Stimulated activated CD8-positive, alpha-beta memory T cell treated with anti-CD3 and anti-CD28 coated beads, Interleukin-7, amount 100 ng/mL, for 1 hour (primary cell): ENCODE measurements at places on chromosomes 1 and 21.

DNA sequence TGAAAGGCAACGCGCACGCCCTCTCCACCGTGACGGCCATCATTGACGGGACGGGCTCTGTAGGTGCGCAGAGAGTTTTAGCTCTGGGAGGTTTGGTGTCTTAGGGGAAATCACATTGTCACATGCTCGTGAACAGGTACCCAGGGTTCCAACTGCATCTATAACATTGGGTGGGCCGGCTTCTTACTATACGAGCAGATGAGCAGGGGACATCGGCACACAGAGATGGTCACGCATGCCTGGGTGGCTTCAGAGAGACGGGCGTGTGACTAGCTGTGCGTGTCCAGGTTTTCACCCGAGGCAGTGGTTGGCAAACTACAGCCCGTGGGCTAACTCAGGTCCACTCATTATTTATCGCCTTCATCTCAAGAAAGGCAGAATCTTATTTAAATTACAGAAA is 54.7 kb downstream of the SLC37A1 start:
- DNase-seq: no peak

GRCh38 chr1:219904934-219905333 is 23.4 kb downstream of the SLC30A10 start:
- no peak for DNase-seq

DNA sequence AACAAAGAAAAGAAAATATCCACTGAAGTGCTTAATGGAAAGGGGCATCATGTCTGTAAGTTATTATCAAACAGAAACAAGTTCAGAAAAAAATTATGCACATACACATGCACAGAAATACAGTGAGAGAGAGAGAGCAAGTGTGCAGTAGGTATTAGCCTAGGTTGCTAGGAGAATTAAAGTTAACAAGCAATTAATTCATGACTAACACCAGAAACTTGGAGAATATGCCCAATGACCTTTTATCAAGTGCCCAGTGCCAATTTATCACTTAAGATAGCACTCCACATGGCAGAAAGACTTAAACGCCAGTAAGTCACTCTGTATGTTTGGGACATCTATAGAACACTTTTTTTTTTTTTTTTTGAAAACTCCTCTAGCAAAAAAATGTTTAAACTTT is 56.2 kb upstream of the SLC16A1 start:
- no peak for DNase-seq

GRCh38 chr1:222229672-222230312 is 318.1 kb downstream of the HHIPL2 start:
- DNase-seq: no peak

- DNase-seq: no peak
Measured at GRCh38 chr1:212295579-212295978, 10.4 kb downstream of the PPP2R5A start.

DNA sequence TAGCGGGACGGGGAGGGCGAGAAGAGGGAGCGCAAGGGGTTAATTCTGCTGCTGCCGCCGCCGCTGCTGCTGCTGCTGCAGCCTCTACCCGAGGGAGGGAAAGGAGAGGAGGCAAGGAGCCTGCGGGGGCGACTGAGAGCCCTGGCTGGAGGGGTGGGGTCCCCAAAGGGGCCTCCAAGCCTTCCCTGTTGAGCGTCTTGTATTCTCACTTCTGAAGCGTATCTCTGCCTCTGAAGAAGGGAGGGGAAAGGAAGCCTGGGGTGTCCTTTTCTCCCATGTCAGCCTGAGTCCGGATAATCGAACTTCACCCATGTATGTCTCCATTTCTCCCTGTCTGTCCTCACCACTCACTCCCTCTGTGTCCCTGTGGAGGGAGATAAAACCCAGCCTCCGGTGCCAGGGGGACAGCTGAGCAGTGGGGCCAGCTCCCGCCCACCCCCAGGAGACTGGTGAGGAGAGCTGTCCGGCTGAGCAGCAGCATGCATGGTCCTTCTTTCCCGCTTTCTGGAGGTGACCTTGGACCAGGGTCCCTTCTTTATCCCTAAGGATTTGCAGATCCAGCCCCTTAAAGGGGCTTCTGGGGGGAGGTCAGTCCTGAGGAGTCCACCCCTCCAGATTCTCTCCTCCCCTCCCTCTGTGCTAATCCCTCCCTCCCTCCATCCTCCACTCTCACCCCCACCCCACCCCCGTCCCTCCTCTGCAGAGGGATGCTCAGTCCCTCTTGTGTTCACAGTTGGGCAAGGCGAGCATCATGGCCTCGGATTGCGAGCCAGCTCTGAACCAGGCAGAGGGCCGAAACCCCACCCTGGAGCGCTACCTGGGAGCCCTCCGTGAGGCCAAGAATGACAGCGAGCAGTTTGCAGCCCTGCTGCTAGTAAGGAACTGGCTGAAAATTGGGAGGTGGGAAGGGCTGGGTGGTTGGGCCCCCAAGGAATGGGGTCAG is 1.0 kb downstream of the NCDN start:
- no peak for DNase-seq

- no peak for DNase-seq
Measured at GRCh38 chr1:1259119-1259488, 12.6 kb upstream of the C1QTNF12 start.

DNA sequence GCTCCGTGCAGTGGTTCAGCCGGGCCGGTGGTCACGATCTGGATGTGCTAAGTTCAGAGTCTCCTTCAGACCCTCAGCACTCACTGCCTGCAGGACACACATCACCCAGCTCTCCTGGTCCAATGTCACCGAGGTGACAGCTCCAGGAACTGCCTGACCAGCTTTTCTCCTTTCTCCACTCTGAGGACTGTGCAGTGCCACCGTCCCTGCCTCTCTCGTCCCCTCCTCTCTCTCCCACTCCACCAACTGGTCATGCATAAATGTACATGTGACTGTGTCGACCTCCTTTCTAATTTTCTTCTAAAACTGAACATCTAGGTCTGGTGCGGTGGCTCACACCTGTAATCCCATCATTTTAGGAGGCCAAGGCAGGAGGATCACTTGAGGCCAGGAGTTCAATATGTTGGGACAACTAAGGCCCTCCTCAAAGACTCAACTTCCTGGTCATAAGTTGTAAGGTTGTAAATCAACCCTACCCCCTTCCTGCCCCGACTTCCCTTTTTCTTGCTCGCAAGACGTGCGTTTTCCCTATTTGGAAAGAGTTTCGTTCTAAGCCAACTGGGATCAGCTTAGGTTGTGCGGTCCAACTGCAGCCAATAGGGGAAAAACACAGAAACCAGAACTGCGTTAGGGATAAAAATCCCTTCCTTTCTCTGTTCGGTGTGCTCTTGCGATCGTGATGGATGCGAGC is 53.1 kb downstream of the MEGF6 start:
- no peak for DNase-seq

DNA sequence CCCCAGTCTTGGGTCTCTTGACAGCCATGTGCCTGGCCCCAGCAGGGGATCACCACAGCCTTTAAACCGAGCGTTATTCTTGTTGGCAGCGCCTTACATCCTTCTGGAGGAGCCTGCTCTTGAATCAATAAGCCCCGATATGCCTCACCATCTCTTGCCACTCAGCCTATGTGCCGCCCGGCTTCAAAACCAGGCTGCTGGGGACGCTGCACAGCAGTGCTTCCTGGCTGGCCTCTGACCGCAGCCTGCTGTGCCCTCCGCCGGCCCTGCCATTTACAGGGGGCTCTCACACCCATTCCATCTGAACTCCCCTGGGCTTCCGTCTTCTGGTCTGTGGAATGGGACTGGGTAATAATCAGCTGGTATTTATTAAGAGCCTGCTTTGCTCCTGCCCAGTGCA is 3.0 kb upstream of the PEX10 start:
- DNase-seq: no peak

DNA sequence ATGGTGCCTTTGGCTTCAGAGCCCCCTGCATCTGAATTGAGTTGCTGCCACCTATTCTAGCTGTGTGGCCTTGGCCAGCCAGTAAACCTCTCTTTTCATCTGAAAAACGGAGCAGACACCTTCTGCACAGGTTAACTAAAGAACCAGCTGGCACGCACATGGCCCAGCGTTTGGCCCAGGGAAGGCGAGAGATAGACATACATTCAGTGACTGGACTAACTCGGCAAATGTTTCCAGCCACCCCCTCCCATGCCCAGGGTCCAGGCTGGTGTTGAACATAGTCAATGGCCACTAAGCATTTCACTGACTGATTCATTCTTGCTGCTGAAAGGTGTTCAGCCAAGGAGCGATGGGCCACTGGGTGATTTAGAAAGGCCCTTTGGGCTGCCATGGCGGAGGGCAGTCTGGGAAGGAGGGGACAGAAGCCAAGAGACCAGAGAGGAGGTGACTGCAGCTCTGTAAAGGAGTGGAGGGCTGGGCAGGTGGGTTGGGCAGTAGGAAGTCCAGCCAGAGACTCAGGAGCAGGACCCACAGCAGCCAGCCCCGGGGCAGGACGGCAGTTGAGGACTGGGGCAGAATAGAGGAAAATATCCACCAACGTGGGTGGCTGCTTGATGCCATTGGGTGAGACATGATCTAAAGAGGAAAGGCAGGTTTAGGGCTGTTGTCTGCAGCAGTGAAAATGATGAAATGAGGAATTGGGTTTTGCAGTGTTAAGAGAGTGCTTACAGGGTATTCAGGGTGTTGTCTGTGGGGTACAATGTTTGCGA is 184.3 kb downstream of the HIVEP3 start:
- DNase-seq: no peak

GRCh38 chr21:29350246-29350779 is 51.6 kb downstream of the BACH1 start:
- DNase-seq: no peak

- no peak for DNase-seq
Measured at GRCh38 chr1:185939142-185939541, 205.0 kb downstream of the HMCN1 start.

DNA sequence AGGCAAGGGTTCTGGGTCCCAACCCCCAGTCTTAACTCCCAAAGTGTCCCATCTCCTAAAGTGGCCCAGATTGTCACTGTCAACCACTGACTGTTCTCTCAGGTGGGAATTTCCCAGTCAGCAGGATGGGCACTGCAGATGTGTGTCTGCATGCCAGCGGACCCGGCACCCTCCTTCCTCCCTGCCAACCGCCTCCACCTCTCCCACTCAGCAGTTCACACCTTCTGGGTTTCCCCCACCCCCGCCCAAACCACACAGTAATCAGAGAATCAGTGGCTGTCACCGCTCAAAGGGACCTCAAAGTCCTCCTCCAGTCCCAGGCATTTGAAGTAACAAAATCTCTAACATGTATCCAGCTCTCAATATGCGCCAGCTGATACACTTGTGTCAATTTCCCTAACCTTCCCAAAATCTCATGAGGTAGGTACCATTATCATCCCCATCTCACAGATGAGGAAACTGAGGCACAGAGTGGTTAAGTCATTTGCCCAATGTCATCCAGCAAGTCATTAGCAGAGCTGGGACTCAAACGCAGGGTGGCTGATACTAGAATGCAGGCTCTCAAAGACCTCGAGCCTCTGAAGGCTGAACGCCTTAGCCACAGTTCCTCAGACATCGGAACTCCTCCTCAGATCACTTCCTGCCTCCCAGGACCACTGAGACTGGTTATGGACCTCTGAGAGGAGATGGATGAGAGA is 4.8 kb downstream of the RUNX3 start:
- peak; percentile 67 for DNase-seq

DNA sequence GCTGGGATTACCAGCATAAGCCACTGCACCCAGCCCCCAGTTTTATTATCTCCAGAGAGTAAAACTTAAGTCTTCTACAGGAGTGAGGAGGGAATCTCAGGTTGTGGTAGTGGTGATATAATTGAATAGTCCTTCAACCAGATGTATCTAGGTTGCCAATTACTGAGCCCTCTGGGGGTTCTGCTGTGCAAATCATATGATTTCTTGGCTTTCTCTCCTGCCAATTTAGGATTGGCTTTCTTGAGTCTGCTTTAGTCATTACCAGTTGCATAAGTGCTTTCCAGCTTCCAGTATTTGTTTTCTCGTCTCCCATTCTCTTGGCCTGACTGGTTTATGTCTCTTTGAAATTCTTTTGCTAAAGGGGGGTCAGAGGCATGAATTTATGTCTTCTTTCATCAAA is 11.1 kb downstream of the CPT2 start:
- no peak for DNase-seq
